CD8-positive, alpha-beta T cell (primary cell): ENCODE measurements at places on chromosomes 7 and 10. TPM values are rescaled to one million over a fixed set of nuclear protein-coding genes. Genes with fewer than 3 reads are reported as not detected.

DNA sequence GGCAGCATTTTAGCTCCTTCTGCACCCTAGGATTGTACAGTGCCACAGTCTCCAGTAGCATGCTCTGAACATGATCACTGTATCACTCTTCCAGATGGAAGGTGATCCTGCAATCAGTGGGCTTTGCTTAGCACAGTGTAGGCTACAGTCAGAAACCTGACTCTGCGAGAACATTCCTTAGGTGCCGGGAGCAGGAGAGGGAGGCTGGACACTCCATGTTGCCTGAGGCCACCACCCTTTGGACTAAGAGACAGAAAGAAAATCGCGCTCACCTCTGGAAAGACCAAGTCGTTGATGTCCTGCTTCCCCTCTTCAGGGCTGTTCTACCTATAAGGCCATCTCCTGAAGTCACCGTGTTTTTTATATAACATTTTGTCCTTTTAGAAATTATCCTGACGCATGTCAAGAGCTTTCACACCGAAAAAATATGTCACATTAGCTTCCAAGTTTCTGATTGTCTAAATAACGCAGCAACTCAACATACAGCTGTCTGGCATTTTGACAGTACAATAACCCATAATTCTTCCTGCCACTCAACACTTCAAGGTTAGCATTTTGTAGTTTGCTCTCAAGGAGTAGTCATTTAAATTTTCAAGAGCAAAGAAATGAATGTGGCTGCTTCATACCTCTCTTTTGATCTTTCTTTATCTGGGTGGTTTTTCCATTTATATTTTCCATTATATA lies 563.1 kb downstream of the LRMDA start:
- DNase-seq = no peak

GRCh38 chr10:59995862-59996261 lies 89.5 kb upstream of the CCDC6 start:
- DNase-seq = no peak

DNA sequence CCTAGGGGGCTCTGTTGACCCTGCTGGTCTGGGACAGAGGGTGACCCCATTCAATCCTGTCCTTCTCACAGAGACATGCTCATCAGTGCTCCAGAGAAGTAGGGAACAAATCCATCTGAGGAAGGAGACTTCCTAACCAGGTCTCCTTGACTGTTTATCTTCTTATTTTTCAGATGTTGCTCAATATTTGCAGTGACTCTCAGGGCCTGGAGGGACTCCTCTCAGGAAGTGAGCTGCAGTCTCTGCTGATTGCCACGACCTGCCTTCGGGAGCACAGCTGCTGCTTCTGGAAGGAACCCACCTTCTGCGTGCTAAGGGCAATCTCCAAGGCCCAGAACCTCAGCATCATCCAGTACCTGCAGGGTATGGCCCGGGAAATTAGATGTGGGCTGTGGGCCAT lies 41.0 kb downstream of the WDFY4 start:
- DNase-seq = no peak

DNA sequence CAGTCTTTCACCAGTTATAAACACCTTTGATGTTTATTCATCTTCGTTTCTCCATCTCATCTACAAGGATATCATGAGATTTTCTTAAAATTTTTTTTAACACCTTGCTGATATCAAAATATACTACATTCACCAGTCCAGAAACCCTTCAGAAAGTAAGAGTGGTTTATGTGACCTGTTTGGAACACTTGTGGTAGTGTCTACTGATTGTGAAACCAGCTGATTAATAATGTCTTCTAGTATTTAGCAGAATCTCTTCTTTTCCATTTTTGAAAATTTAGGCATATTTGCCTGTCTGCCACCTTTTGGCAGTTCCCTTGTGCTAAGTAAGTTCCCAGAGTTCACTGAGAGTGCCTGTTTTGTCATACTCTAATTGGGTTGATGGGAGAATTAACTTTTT lies 18.5 kb downstream of the DLD start:
- DNase-seq = no peak

GRCh38 chr7:140673063-140673773 lies 473 bp downstream of the ADCK2 start:
- peak; percentile 65 for DNase-seq

GRCh38 chr10:24153537-24153936 lies 55.4 kb upstream of the KIAA1217 start:
- no peak for DNase-seq

DNA sequence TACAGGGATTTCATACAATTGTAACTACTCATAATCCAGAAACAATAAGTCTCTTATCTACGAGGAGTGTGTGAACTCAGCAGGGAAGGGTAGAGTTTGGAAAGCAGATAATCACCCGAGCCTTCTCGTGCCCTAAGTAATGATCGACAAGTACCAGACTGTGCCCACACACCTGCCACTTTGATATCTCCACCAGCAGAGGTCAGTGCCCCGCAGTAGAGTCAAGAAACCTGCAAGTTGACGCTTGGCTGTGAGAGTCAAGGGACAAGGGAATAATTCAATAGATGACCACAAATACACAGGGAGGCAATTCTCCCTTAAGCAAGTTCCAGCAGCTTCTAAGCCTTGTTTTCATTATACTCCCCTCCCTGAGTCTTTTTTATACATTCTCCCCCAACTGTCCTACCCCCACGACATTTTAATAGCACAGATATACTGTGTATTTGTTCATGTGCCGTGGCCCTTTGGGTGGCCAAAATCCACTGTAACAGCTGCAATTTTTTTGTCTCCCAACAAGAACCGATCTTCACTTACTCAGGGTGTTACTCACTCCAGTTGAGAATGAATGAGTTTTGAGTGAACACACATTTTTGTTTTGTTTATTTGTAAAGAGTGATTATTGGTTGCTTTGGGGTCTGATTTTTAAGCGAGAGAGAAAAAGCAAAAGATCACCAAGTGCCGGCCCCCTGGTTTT lies 106.9 kb upstream of the RHEB start:
- peak; percentile 29 for DNase-seq

Gene LYZL2
- not detected for total RNA-seq

Gene FAM25C
- total RNA-seq = not detected

Gene CPA1
- not detected for total RNA-seq

Gene CISD1
- total RNA-seq = 2.8 TPM
